Activated CD4-positive, alpha-beta T cell treated with anti-CD3 and anti-CD28 coated beads, Interleukin-2, amount 50 U/mL, for 16 hours (primary cell): ENCODE measurements at places on chromosomes 2 and 18.
A peak's percentile ranks its signal among the peaks of the same experiment; 100 is the strongest.

DNA sequence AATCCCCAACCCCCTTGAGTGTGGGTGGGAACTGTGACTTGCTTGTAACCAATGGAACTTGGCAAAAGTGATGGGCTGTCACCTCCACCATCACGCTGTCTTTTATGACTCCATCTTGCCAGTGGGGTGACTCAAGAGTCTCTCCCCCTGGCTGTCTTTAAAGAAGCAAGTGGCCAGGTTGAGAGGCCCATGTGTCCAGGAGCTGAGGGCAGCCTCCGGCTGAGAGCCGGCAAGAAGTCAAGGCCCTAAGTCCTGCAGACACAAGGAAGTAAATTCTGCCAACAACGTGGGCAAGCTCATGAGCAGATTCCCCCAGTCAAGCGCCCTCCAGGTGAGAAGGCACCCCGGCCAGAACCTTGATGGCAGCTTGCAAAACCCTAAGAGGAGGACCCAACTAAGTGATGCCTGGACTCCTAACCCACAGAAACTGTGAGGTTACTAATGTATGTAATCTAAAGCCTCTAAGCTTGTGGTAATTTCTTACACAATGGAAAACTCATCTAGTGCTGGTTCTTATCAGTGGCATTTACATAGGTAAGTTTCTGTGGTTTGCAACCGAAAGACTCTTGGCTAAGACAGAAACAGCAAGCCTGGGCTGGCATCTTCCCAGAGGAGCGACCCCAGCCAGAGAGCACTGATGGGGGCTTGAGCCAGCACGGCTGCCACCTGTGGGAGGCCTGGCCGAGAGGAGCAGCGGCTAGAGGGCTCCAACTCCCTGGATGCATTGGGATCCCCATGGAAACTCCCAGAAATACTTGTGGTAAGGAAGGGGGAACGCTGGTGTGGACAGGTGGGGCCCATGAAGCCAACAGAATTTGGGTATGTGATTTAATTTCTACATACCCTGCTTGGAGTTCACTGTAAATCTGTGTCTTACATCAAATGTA lies 49.3 kb downstream of the CIB4 start:
- peak; percentile 21 for DNase-seq

GRCh38 chr2:183998797-183999190 lies 599.5 kb upstream of the ZNF804A start:
- DNase-seq, result no peak

GRCh38 chr18:37364237-37364636 lies 201.4 kb downstream of the CELF4 start:
- no peak for DNase-seq

DNA sequence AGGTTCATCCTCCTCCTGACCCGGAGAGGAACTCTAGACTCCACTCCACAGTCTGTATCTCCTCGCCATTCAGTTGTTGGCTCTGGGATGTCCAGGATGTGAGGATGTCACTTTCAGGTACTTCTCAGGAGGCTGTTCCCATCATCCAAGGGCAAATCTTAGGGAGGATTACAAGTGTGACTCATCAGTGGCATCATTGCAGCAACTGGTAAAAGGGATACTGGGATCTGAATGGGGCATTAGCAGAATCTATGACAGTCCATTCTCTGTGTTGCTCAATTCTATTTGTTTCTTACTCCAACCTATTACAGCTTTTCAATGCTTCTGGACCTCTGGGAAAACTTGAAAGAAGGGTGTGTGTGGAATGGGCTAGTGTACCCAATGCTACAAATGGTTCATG lies 81.5 kb upstream of the FN1 start:
- DNase-seq, result no peak

GRCh38 chr2:147806846-147807245 lies 38.0 kb upstream of the ACVR2A start:
- DNase-seq, result no peak

DNA sequence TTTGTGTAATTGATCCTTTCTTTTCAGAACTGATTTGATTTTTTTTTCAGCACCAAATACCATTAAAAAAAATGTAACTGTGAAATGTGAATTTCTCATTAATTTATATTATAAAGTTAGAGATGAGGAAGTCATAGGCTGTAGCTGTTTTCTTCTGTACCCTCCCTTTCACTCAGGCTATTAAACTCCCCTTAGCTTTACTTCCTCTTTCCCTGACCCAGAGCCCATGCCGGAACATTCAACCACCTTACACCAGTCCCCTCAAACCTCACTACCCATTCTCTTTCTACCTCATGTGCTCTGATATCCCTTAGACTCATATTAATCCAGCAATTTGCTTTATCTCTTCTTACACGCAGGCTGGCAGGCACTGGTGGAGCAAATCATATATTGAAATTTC lies 12.4 kb downstream of the GALNT5 start:
- DNase-seq, result no peak

DNA sequence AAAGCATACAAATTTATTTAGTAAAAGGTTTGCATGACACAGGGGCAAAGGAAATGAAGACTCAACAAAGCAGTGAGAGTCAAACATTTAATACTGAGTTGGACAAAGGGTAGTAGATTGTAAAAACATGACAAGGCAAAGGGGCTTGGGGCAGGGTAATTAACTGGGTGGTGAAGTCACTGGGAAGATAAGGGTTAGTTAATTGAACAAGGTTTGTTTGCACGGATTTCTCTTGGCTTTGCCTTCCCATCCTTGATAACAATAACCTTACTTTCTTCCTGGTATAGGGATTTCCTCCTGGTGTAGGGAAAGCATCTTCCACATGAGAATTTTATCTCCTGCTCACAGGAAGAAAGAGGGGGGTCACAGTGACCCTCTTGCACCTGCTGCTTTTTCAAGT lies 26.8 kb upstream of the RTTN start:
- no peak for DNase-seq

- no peak for DNase-seq
These were observed 29.7 kb downstream of the AGPS start for GRCh38 chr2:177422271-177422670.

GRCh38 chr2:127545189-127545588 lies 9.7 kb downstream of the MYO7B start:
- no peak for DNase-seq

GRCh38 chr2:205868773-205869333 lies 186.6 kb downstream of the NRP2 start:
- peak; percentile 80 for DNase-seq

DNA sequence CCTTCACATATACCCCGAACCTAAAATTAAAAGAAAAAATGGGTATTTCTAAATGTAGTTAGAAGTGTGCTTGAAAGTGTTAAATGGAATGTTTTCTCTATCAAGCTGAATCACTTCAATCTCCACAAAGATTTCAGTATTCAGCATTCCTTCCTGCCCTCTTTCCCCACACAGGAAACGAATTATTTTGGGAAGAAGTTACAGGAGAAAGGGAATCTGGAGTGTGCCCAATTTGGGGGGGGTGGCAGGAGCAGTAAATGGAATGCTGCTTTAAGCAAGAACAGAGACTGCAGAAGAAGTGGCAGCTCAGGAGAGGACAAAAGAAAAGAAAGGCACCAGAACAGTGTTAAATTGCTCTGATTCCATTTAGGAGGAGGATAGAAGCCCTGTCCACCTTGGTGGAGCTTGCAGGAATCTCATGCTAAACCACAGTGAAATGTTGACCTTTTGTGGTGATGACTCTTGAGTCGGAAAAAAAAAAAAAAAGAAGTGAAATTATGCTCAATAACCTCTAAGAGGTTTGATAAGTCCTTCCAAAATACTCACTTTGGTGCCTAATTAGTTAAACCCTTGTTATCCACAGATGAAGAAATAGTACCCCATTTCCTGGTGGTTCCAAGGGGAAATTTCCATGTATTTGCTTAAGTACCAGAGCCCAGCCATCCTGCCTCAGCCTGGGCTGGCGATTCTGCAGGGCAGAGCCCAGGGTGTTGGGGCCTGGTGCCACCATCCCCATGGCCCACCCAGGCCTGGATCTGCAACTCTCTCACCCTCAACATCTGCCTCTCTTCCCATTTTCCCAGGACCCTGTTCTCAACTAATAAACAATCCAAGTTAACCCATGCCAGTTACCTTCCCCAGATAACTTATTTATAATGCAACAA lies 56.5 kb downstream of the MYO5B start:
- DNase-seq, result no peak

GRCh38 chr18:12628706-12629702 lies 28.9 kb downstream of the SPIRE1 start:
- peak; percentile 40 for DNase-seq
